ENCODE measurements at places on chromosomes 2 and 18.

GRCh38 chr2:200829258-200829655 is 17.5 kb downstream of the BZW1 start:
- no peak for DNase-seq

DNA sequence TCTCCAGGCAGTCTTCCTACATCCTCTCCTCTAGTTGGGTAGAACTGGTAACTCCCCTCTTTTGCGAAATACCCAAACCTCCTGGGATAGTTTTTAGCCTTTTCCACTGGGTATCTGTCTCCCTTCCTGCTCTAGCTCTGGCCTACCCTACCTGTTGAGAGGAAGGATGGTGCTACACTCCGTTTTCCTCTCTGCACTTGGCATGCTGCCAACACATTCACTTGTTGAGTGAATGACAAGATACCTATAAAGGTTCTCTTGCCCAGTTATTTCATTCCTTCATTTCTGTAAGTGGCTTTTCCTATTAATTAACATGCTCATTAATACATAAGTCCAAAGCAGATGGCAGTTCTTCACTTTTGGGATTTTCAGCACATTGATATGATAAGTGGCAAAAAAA is 293.8 kb downstream of the CNTNAP5 start:
- no peak for DNase-seq

- no peak for DNase-seq
Observed at GRCh38 chr2:127504552-127505430, 21.5 kb downstream of the IWS1 start.

GRCh38 chr18:13983506-13983905 is 68.2 kb upstream of the MC2R start:
- DNase-seq, result no peak

DNA sequence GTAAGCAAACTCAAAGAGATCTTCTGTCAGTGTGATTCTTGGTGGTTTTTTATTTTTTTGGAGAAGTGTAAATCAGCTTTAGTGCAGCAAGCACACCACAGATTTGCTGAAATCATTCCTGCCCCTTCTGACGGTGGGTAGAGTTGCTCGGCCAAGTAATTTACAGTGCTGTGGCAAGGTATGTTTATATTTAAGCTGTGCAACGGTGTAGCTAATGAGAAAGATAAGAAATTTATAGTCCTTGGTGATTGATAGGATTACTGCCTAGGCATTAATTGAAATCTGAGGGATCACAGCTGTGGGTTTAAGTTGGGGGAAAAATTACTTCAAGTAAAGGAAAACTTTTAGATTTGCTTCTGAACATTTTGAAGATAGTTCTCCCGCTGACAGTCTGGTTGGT is 286.6 kb downstream of the AGAP1 start:
- DNase-seq, result no peak

GRCh38 chr18:3350566-3351527 is 88.9 kb downstream of the MYL12B start:
- DNase-seq, result no peak

DNA sequence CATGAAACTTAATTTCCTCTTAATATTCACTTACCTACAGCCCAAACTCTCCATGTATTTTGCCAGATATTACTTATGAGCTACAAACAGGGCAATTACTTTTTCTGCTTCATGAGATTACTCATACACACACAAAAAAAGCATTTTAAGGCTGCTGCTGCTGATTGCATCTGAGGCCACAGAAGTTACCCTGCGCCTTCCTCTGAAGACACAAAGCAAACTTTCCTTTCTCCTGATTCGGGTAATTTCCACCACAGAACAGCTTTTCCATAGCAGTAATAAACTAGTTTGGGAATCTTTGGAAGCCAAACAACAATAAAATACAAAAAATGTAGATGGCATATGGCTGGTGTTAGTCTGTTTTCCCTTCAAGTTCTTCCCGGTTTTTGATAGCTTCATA is 6.2 kb downstream of the TTC32 start:
- DNase-seq, result no peak

DNA sequence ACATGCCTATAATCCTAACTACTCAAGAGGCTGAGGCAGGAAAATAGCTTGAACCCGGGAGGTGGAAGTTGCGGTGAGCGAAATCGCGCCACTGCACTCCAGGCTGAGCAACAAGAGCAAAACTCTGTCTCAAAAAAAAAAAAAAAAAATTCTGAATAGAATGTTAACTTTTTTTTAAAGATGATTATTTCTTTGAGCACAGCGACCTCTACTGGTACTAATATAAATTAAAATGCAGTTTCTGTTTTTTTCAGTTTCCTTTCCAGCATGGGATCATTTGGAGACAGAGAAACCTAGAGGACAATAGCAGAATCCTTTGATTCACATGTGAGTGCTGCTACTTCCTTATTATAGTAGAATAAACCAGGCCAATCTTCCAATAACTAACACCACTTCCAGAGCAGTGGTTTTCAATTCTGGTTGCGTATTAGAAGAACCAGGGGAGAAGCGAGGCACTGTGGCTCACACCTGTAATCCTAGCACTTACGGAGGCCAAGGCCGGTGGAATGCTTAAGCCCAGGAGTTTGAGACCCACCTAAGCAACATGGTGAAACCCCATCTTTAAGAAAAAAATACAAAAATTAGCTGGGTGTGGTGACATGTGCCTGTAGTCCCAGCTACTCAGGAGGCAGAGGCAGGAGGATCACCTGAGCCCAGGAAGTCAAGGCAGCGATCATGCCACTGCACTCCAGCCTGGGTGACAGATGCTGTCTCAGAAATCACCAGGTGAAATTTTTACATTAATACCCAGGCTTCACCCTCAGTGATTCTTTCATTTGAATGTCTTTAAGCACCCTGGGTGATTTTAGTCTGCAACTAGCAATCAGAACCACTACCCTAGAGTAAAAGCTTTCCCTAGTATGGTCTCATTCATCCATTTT is 10.1 kb downstream of the SRSF7 start:
- no peak for DNase-seq

DNA sequence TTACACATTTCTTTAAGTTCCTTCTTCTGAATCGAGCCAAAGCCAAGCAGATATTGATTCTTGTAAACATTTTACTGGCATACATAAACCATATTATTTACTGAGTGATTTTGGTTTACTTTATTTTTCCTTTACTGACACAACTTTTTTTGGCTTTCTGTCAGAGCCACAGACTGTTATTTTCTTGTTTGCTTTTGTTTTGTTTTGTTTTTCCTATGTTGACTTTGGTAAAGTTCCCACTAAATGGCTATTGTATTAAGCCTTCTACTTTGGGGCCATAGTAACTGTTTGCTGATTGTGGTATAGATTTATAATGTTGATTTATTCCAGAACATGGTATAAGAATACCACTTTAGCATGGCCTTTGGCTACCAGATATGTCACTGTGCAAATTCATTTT is 419.4 kb downstream of the DCDC2C start:
- no peak for DNase-seq

GRCh38 chr2:71784734-71785511 is 331.6 kb downstream of the DYSF start:
- DNase-seq, result peak; percentile 8

- no peak for DNase-seq
Observed at GRCh38 chr2:204197336-204198005, 260.9 kb downstream of the ICOS start.

DNA sequence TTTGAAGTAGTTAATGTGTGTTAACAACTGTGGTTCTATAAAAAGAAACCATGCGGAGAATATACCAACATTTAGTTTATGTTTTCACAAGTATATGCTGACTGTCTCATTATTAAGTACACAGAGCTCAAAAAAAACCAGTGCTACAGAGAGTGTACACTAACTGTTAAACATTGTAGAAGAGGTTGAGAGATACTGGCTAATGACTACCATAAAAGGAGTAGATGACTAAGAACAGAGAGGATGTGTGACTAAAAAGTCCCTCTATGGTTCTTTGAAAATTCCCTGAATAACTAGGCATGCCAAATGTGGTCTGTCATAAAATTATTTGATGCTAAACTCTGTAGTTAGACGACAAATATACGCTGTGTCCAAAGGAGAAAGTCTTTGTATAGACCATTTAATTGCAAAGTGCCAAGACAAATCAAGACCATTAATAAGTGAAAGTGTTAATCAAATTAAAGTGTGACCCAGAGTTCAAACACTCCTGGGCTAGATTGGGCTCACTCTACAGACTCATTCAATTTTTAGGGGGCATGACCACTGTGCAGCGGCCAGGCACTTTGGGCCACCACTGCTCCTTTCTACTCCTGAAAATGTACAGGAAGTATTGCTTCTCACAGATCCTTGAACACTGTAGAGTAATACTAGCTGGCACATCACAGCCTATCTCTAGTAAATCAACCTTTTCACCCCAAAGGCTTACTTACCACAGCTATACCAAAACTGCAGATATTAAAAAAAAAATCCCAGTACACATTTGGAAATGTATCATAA is 45.1 kb upstream of the SERTAD2 start:
- DNase-seq, result no peak

GRCh38 chr2:22970284-22970975 is 414.5 kb upstream of the KLHL29 start:
- DNase-seq, result no peak

DNA sequence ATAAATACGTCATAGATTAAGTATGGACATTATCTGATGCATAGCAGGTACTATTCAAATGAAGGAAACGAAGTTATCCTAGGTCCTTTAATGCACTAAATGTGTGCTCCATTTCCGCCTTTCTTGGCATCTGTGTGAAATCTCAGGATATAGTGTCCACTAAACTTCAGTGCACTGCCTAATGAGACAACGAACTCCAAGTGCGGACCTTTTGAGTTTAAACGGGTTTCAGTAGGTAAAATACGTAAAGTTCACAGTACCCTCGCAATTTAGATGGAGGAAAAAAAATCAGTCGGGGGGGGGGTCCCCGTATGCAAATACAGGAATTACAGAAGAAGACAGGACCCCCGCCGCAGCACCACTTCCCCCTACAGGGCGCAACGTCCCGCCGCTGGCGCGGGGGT is 729 bp upstream of the REL start:
- no peak for DNase-seq

DNA sequence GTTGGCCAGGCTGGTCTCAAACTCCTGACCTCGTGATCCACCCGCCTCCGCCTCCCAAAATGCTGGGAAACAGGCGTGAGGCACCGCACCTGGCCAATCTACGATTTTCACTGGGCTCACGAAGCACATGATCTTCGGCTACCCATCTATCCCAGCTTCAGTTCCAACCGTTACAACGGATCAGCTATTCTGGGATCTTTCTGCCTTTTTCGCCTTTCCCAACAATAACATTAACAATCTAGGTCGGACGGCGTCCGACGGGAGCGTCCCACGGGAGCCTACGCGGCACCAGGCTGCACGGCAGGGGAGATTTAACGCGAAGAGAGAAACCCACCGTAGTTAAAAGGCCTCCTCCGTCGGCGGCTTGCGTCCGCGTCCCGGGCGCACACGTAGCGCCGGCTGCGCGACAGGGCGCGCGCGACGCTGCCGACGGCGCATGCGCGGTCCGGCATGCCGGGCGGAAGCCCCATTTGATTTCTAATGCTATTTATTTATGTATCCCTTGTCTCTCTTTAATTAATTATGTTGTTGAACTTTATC is at the start of gene MSL3B:
TSS of gene MSL3B (minus strand) at position 394 of the 540 bp plus-strand sequence.
- DNase-seq, result peak; percentile 61

GRCh38 chr2:154375579-154375931 is 322.9 kb upstream of the KCNJ3 start:
- no peak for DNase-seq

- DNase-seq, result no peak
Observed at GRCh38 chr2:46499392-46499785, 20.0 kb downstream of the TMEM247 start.

DNA sequence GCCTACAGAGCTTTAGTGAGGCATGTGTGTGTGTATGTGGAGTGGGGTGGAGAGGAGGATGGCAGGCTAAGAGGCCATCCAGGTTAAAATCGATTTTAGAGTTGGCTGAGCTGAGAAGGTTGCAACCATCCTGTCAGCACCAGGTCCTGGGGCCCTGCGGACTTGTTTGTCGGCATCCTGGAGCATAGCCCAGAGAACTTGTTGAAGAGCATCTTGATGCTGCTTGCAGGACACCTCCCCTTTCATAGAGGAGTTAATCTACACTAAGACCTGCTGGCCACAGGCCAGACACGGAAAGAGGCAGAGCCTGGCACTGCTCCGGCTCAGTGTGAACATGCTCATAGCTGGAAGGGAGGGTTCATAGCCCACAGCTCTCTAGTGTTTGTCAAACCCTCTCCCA is 72.1 kb upstream of the RGPD5 start:
- no peak for DNase-seq

- no peak for DNase-seq
Observed at GRCh38 chr2:98298683-98299164, 47.5 kb upstream of the CNGA3 start.

- DNase-seq, result no peak
Observed at GRCh38 chr2:188189356-188189755, 102.3 kb upstream of the GULP1 start.

GRCh38 chr2:39121523-39122063 is 742 bp upstream of the SOS1 start:
- DNase-seq, result no peak

- no peak for DNase-seq
Observed at GRCh38 chr2:65045651-65046050, 10.6 kb upstream of the CEP68 start.

GRCh38 chr2:207879536-207879935 is 109.8 kb upstream of the FZD5 start:
- no peak for DNase-seq

DNA sequence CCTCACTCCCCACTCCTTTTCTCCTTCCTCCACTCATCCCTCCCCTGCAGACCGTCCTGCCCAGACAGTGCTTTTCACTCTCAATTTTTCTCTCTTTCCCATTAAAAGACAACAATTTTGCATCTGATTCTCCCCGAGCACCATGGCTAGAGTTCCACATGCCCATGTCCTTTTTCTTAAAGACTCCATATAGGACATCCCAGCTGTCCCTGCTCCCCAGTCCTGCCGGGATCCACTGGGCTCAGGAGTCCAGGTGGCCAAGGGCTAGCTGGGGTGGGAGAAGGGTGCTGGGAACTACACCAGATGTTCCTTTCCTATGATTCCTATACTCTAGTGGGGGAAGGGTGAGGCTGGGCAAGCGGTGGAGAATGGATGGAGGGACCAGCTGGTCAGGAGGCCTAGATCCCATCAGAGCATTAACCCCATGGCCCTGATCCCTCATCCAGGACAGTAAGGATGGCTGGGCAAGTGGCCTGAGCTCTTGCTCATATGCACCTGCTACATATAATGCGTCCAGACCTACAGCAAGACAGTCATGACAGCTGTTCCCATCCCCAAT is 52.8 kb upstream of the RMDN2 start:
- no peak for DNase-seq

DNA sequence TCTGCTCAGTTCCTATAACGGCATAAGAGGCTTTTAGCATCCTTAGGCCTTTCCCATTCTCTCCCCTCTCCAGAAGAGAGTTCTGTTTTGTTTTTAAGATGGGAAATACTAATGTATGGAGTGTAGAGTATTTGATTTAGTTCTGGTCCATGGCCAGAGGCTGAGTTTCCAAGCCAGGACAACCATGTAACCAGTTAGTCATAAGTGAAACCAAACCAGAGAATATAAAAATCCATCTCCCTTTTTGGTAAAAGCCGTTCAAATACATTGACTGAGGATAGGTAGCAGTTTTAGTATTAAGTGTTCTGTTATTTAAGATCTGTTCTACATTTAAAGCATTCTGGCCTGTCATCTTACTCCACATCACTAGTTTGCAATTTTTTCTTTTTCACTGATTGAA is 3.1 kb downstream of the PSMD1 start:
- DNase-seq, result no peak

All from stimulated activated CD8-positive, alpha-beta memory T cell treated with anti-CD3 and anti-CD28 coated beads, Interleukin-4, amount 100 ng/mL, for 48 hours (primary cell).